ENCODE measurements at places on chromosomes 13 and 19.

GRCh38 chr13:56893843-56894242 lies 246.9 kb upstream of the PRR20A start:
- H3K27me3 ChIP-seq = no peaks in the 10 kb centered on the region
- H3K4me3 ChIP-seq = no peak overlapping the region
- no peaks in the 10 kb centered on the region for H3K4me1 ChIP-seq
- no peak overlapping the region for H3K27ac ChIP-seq
- DNase-seq = no peak
- no peaks in the 10 kb centered on the region for H3K36me3 ChIP-seq

GRCh38 chr19:19214892-19215291 lies 3.1 kb downstream of the NCAN start:
- no peaks in the 10 kb centered on the region for H3K4me1 ChIP-seq
- no peaks in the 10 kb centered on the region for H3K27me3 ChIP-seq
- H3K27ac ChIP-seq = no peak overlapping the region
- no peak overlapping the region for H3K4me3 ChIP-seq
- DNase-seq = no peak

DNA sequence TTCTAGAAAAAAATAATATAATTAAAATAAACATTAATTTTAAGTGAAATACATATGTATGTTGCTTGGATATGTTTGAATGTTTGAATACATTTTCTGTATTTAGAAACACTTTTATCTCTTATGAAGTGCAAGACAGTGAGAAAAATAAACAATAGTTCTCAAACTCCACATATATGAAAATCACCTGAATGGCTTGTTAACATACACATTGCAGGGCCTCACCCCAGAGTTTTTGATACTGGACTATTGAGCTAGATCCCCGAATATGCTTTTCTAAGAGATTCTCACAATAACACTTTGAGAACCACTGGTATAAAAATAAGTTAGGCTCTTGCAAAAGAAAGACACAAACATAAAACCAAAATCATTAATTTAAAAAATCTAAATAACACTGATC lies 1570.3 kb upstream of the PRR20A start:
- H3K4me1 ChIP-seq = no peaks in the 10 kb centered on the region
- no peaks in the 10 kb centered on the region for H3K27me3 ChIP-seq
- H3K36me3 ChIP-seq = no peaks in the 10 kb centered on the region
- no peak for DNase-seq
- H3K4me3 ChIP-seq = no peak overlapping the region
- no peak overlapping the region for H3K27ac ChIP-seq

DNA sequence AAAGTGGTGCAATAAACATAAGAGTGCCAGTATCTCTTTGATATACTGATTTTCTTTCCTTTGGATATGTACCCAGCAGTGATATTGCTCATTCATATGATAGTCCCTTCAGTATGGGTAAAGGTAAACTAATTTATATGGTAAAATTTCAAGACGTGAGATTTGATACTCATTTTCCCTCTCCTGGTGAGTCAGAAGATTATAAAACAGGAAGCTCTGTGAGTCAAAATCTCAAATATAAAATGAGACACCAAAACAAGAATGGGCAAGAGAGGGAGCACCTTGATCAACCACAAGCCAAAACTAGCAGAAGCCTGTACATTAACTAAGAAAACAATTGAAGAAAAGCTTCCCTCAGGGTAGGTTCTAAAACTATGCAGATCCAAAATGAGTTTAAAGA lies 216.3 kb downstream of the SLITRK6 start:
- no peaks in the 10 kb centered on the region for H3K27me3 ChIP-seq
- H3K36me3 ChIP-seq = no peaks in the 10 kb centered on the region
- no peak overlapping the region for H3K27ac ChIP-seq
- DNase-seq = no peak
- no peaks in the 10 kb centered on the region for H3K4me1 ChIP-seq

DNA sequence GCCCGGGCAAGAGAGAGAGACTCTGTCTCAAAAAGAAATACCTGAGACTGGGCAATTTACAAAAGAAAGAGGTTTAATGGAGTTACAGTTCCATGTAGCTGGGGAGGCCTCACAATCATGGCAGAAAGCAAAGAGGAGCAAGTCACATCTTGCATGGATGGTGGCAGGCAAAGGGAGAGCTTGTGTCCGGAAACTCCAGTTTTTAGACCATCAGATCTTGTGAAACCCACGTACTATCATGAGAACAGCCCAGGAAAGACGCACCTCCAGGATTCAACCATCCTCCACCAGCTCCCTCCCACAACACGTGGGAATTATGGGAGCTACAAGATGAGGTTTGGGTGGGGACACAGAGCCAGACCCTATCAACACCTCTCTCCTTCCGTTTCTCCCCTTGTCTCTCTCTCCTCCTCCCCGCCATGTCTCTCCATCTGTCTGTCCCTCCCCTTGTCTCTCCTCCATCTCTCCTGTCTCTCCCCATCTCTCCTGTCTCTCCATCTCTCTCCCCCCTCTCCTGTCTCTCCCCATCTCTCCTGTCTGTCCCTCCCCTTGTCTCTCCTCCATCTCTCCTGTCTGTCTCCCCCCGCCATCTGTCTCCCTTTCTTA lies 10.0 kb downstream of the POLR2E start:
- no peaks in the 10 kb centered on the region for H3K27me3 ChIP-seq
- H3K4me1 ChIP-seq = no peaks in the 10 kb centered on the region
- DNase-seq = no peak
- no peak overlapping the region for H3K27ac ChIP-seq
- no peak overlapping the region for H3K4me3 ChIP-seq

- no peak for DNase-seq
- H3K27ac ChIP-seq = no peak overlapping the region
- H3K4me3 ChIP-seq = no peak overlapping the region
- H3K27me3 ChIP-seq = no peaks in the 10 kb centered on the region
Measured at GRCh38 chr19:31113293-31113692, 235.9 kb downstream of the TSHZ3 start.

DNA sequence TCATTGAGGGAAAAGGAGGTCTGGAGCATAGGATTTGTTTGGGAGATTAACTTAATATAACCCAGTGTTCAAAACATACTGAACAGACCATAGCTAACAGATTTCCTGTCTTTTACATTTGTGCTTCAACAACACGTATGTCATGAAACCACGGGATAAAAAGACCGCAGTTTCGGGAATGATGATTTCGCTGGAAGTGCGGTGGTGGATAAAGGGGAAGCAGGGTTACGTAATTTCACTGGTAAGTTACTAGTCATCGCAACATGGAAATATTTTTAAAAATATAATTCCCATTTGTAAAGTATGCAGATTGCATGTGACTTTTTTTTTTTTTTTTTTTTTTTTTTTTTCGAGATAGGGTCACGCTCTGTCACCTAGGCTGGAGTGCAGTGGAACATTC lies 237.4 kb downstream of the LMO7 start:
- no peaks in the 10 kb centered on the region for H3K4me1 ChIP-seq
- H3K27me3 ChIP-seq = no peaks in the 10 kb centered on the region
- no peak overlapping the region for H3K27ac ChIP-seq
- H3K36me3 ChIP-seq = no peaks in the 10 kb centered on the region
- no peak for DNase-seq
- H3K4me3 ChIP-seq = no peak overlapping the region

- no peak for DNase-seq
- H3K4me3 ChIP-seq = no peak overlapping the region
- no peaks in the 10 kb centered on the region for H3K4me1 ChIP-seq
- H3K36me3 ChIP-seq = no peaks in the 10 kb centered on the region
- H3K27me3 ChIP-seq = no peaks in the 10 kb centered on the region
Measured at GRCh38 chr13:103161476-103161875, 95.3 kb upstream of the SLC10A2 start.

- no peaks in the 10 kb centered on the region for H3K36me3 ChIP-seq
- DNase-seq = no peak
- no peak overlapping the region for H3K4me3 ChIP-seq
- no peak overlapping the region for H3K27ac ChIP-seq
- H3K4me1 ChIP-seq = peaks cover 33% of the 10 kb centered on the region
Measured at GRCh38 chr13:32037471-32037870, 5.9 kb downstream of the FRY start.

DNA sequence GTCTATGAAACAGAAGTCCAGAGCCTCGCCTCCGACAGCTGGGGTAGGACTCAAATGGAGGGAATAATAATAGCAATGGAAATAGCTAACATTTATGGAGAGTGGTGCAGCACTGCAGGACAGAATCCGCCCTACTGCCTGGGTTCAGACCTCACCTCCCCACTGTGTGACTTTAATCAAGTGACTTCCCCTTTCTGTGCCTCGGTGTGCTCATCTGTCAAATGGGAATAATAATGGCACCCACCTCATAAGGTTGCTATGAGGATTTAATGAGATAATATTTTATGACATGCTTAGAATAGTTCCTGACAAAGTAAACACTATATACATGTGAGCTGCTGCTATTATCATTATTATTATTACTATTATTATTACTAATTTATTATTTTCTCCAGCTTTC lies 3.2 kb downstream of the LRFN1 start:
- H3K27me3 ChIP-seq = no peaks in the 10 kb centered on the region
- no peak for DNase-seq
- H3K36me3 ChIP-seq = no peaks in the 10 kb centered on the region
- H3K27ac ChIP-seq = no peak overlapping the region
- H3K4me3 ChIP-seq = no peak overlapping the region
- H3K4me1 ChIP-seq = no peaks in the 10 kb centered on the region

DNA sequence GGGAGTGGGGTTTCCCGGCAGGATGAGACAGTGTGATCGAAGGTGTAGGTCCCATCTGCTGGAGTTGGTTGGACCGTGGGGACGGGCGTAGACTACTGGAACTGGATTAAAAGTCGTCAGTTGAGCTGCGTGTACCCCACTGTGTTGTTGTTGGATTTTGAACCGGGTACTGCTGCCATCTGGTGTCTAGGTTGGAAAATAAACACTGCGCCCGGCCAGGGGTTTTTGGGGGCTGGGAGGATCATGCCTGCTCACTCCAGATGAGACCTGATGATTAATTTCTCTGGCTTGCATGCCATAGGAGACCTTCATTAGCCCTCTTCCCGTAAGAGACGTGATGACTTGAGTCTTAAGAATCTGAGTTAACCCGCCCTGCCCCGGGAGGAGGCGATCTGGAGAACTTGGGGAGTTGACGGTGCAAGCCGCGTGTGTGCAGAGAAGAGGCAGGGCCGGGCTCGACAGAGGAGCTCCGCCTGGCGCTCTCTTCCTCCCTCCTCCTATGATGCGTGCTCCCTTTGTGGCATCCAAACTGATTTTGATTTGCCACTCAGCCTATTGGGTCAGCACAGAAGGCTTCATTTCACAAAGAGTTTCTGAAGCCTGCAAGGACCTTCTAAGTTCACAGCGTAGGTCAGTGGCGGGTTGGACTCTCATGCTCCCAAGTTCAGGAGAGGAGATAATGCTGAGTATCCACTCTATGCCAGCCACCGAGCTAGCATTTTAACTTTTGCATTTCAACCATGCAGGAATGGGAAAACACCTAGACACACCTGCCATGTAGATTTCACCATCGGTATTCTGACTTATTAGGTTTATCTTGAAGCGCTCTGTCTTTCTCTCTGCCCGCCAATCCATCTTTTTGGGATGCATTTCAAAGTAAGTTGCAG lies 2.7 kb downstream of the UHRF1 start:
- no peak overlapping the region for H3K27ac ChIP-seq
- H3K36me3 ChIP-seq = no peaks in the 10 kb centered on the region
- H3K4me3 ChIP-seq = no peak overlapping the region
- no peak for DNase-seq

- no peak for DNase-seq
- H3K27ac ChIP-seq = no peak overlapping the region
- H3K27me3 ChIP-seq = no peaks in the 10 kb centered on the region
- H3K4me1 ChIP-seq = peaks cover 6% of the 10 kb centered on the region
- H3K36me3 ChIP-seq = no peaks in the 10 kb centered on the region
- no peak overlapping the region for H3K4me3 ChIP-seq
Measured at GRCh38 chr19:45206328-45206727, 27.7 kb downstream of the BLOC1S3 start.

DNA sequence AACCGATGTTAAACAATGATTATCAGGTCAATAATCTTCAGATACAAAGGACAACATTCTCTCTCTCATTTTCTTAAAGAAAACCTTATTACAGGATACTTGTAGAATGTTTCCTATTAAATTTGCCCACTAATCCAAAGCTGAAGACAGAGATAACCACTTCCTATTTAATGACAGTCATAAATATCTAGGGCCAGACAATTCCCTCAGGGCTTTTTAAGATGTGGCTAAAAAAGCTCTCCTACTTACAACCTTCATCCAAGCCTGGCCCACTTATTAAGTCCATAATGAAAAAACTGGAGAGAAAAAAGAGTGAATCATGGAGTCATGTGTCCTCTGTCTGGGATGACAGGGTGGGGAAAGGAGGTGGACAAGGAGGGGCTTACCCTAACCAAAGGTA lies 235.9 kb downstream of the KLF12 start:
- DNase-seq = no peak
- H3K4me3 ChIP-seq = no peak overlapping the region
- H3K27ac ChIP-seq = no peak overlapping the region
- no peaks in the 10 kb centered on the region for H3K4me1 ChIP-seq

GRCh38 chr13:110883542-110883941 lies 31.3 kb downstream of the ANKRD10 start:
- no peak for DNase-seq
- H3K36me3 ChIP-seq = no peaks in the 10 kb centered on the region
- no peaks in the 10 kb centered on the region for H3K27me3 ChIP-seq
- H3K4me1 ChIP-seq = no peaks in the 10 kb centered on the region

- H3K4me3 ChIP-seq = no peak overlapping the region
- H3K27ac ChIP-seq = no peak overlapping the region
- H3K27me3 ChIP-seq = no peaks in the 10 kb centered on the region
- DNase-seq = no peak
- no peaks in the 10 kb centered on the region for H3K4me1 ChIP-seq
Measured at GRCh38 chr19:40139533-40140287, 49.0 kb upstream of the ZNF780A start.

GRCh38 chr19:54156953-54157352 lies 2.6 kb downstream of the LENG1 start:
- no peaks in the 10 kb centered on the region for H3K4me1 ChIP-seq
- no peak for DNase-seq
- H3K27ac ChIP-seq = no peak overlapping the region
- H3K36me3 ChIP-seq = peaks cover 4% of the 10 kb centered on the region
- no peaks in the 10 kb centered on the region for H3K27me3 ChIP-seq

DNA sequence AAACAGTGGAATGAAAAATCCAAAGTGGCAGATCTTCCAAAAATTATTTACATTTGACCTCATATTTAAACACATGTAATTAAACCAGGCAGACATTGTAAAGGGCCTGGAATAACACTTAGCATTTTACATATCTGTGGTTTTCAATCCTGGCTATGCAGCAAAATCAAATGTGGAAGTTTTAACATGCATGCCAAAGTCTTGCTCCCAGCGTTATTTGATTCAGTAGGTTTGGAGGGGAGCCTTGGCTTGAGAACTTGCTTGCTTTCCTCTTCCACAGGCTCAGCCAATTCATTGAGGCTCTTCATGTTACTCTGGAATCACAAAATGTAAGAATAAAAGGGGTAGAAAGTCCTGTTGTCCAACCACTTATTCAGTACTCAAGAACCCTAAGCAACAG lies 42.5 kb upstream of the INTS6 start:
- H3K36me3 ChIP-seq = no peaks in the 10 kb centered on the region
- DNase-seq = no peak
- H3K4me1 ChIP-seq = no peaks in the 10 kb centered on the region
- no peak overlapping the region for H3K27ac ChIP-seq
- no peaks in the 10 kb centered on the region for H3K27me3 ChIP-seq

DNA sequence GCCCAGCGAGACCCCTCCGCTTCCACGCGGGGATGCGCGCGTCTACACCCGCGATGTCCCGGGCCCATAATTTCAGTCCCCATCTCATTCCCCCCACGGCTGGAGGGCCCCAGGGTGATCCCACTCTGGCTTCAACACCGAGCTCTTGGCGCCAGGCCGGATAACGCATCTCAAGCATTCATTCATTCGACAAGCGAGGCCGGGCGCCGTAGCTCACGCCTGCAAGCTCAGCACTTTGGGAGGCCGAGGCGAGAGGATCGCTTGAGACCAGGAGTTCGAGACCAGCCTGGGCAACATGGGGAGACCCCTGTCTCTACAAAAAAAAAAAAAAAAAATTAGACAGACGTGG lies 5.9 kb downstream of the ANGPTL6 start:
- no peaks in the 10 kb centered on the region for H3K4me1 ChIP-seq
- H3K4me3 ChIP-seq = peak overlapping the region; percentile 49

All from right lobe of liver (tissue), 6 donors.